ENCODE measurements at places on chromosomes 5 and 9.

DNA sequence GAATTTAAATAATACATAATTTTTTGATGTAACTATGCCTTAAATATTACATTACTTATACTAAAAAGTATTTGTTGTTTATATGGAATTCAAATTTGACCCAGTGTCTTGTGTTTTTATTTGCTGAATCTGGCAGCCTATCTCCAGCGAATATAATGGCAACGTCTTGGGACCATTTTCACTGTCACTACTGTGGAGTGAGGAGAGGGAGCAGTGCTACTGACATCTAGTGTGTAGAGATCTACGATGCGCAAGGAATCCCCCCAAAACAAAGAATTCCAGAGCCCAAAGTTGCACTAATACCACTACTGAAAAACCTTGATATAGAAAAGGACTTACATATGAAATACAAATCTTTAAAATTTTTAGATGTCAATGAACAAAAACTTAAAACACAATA lies 314.4 kb downstream of the DRD1 start:
- DNase-seq, result no peak

DNA sequence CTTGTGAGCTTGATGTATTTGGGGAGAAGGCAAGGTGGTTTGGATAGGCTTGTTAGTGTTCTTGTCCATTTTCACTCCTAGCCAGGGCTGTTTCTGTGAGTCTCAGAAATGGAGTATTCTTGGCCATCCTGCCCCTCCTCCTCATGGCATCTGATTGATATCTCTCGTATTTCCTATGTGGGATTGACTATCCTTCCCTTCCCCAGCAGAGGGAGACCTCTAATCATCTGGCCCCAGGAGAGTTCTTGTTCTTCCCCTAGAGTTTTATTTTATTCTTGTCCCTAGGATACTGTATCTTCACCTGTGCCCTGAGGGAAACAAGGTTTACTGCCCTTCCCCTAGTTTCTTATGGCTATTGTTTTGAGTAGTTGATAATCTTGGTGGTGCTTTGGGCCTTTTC lies 114.4 kb downstream of the VPS13A start:
- no peak for DNase-seq

- DNase-seq, result no peak
Observed at GRCh38 chr9:21287280-21287679, 17.8 kb downstream of the IFNA5 start.

GRCh38 chr5:175842951-175843793 lies 28.2 kb upstream of the CPLX2 start:
- DNase-seq, result no peak

DNA sequence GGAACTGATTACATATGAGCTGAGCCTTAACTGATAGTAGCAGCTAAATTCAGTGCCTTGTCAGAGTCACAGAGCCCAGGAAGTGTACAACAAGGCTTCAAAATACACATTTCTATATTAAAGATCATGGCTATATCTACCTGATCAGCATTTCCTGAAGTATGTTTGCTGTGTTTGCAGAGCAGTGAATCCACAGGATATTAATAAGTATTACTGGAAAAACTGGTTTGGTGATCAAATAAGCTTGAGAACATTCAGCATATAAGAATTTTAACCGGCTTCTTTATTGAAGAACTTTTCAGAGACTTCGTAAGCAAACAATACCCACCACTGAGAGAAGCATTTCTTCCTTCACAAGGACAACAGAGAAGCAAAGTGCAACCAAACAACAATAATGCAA lies 227.0 kb downstream of the ELAVL2 start:
- no peak for DNase-seq

- DNase-seq, result no peak
Observed at GRCh38 chr9:72315510-72316311, 49.3 kb downstream of the ZFAND5 start.

Data from CD4-positive, alpha-beta T cell treated with Interleukin-4 for 4 hours (primary cell).